ENCODE measurements at places on chromosomes 7 and 10.
A peak's percentile ranks its signal among the peaks of the same experiment; 100 is the strongest.

DNA sequence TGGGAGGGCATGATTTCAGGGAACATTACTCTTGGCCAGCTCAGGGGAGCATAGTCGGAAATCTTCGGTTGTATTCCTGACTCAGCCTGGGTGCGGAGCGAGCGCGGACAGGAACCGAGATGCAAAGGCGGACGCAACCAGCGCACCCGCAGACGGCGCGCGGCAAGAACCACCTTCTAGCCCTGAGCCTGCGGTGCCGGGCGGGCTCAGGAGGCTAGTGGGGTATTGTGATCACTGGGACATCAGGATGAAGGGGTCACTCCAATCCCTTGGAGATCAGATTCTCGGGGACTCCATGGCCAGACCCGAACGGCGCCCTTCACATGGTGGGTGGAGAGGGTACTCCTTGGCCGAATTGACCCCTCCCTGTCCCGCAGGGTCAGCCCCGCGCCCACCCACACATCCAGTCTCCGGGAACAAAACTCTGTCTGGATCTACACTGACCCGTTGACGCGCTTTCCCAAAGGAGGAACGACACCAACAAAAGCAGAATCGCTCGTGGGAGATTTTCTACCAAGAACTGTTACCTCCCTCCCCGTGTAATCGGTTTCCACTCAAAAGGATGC lies 730.5 kb downstream of the ZWINT start:
- no peak for DNase-seq

DNA sequence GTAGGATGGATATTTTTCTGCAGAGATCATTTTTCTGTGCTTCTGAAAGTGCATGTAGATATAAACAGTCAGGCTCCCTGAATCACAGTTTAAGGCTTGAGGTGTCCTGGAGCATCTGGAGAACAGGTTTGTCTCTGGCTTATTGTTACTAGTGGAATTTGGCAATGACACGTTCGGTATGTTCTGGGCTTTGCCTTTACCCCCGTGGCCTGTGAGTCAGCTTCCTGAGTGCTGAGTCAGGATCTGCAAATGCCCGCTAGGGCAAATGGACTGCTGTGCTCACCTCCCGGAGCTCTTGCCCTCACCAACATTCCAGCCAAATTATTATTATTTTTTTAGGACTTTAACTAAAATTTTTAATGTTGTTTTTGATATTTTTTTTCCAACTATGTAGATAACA lies 192.5 kb upstream of the PRSS1 start:
- peak; percentile 98 for DNase-seq

DNA sequence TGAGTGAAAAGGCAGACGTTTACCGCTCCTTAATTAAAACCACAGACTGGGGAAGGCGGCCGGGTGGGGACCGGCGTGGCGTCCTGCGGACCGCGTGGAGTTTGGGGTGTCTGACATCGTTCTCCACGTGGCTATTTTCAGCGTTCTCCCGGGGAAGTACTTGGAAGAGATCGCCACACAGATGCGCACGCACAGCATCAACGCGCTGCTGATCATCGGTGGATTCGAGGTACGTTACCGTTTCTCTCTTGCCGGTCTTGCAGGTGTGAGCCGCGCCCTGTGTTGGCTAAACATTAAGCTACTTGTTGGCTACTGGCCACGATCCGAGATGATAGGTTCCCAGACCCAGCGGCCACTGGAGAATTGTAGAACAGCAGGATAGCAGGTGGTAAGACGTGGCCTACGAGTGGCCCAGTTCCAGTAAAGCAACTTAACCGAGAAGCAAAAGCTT lies 51.3 kb downstream of the PFKP start:
- no peak for DNase-seq

DNA sequence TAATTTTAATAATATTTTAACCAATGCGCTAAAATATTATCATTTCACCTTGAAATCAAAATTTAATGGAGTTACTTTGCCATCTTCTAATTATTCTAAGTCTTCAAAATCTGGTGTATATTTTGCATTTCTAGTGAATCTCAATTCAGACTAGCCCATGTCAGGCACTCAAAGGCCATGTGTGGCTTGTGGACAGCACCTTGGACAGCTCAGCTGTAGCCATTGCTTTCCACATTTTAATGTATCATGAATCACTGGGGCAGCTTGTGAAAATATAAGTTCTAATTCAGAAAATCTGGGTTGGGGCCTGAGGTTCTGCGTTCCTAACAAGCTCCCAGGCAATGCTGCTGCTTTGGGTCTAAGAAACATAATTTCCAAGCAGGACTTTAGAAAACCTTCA lies 57.2 kb downstream of the MGAM2 start:
- peak; percentile 51 for DNase-seq

GRCh38 chr10:51257511-51258248 lies 183.4 kb downstream of the PRKG1 start:
- peak; percentile 24 for DNase-seq

DNA sequence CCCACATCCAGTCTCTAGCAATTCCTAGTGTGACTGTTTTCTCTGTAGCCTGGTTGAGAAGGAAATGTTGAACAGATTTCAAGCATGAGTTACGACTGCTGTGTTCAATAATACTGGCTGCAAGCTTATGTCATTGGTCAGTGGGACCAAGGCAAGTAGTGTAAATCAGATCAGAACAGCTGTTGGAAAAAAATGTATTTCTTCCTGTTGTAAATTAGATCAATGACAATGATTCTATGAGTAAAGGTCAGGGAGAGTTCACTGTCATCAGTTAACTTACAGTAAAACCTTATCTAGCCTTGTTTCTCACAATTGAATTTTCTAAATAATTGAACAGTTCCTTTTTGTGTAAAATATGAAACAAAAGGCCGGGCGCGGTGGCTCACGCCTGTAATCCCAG lies 6.7 kb downstream of the OTUD1 start:
- no peak for DNase-seq

GRCh38 chr10:85610381-85611092 lies 756.1 kb downstream of the GRID1 start:
- no peak for DNase-seq

GRCh38 chr10:8640878-8641277 lies 586.4 kb downstream of the GATA3 start:
- DNase-seq = no peak

DNA sequence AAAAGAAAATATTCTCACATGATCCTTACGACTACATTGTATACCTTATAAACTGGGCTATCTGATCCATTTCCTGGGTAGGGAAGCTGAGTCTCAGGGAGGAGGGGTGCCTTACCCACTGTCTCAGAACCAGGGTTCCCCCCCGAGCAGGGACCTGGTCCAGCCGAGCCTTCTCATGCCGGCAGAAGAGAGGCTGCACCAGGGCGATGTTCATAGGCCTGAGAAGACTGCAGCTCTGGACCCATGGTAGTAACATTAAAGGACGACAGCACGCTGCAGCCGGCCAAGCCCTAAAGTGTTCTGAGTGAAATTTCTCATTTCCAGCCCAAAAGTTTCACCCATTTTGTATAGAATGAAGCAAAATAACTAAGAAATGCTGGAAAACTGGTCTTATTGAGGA lies 163.0 kb upstream of the TNS3 start:
- no peak for DNase-seq

DNA sequence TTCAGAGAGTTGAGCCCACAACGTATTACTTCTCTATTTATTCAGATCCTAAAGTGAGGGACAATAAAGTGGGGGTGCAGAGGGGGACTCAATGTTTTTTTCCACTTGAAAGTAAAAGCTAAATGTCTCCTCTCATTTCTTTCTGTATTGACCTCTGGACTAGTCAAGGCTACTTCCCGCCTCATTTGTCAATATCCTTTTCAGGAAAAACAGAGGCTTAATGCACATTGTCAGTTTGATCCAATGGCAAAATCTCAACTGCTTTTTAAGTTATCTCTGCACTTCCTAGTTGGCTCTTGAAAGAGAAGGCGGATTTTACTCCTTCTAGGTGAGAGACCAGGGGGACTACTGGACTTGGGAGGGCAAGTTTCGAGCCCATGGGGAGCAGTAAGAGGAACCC lies 56.4 kb downstream of the HIPK2 start:
- no peak for DNase-seq

DNA sequence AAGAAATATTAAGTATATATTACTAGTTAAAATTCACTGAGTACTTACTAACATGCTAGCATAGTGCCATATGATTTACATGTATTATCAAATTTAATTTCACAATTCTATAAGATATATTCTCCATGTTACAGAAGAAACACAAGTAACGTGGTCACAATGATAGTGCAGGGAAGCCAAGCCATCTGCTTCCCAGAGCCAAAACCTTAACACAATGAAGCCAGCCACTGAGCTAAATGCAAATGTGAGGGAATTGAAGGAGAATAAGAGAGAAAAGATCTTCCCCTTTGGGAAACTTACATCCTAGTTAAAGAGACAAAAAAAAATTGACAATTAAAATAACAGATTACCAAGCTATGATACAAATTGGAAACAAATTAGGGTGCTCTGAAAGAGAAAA lies 63.6 kb downstream of the ELAPOR2 start:
- no peak for DNase-seq

DNA sequence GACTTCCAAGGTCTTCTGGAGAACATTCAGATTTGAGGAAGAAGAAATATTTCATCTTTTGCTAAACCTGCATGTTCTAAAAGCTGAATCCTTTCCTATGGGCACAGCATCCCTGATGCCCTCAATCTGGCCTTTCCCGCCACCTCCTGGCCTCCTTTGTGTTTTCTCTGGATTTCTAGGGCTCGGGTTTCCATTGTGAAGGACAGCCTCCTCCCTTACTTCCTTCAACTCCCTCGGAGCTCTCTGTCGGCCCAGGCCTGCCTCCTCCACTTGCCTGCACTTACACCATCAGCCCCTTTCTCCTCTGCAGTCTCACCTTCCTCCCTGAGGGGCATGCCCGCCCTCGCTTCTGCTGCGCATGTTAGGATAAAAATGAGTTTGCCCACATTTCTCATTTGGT lies 75.4 kb downstream of the WIPF3 start:
- DNase-seq = no peak

- DNase-seq = no peak
Observed at GRCh38 chr7:100649826-100650565, 6.3 kb downstream of the ACTL6B start.

GRCh38 chr10:91880310-91880709 lies 29.0 kb downstream of the FGFBP3 start:
- no peak for DNase-seq

GRCh38 chr7:132773527-132773956 lies 197.3 kb upstream of the PLXNA4 start:
- peak; percentile 64 for DNase-seq

- DNase-seq = no peak
Observed at GRCh38 chr10:71804077-71804476, 30.8 kb upstream of the VSIR start.

GRCh38 chr7:47782792-47783191 lies 165.5 kb downstream of the PKD1L1 start:
- DNase-seq = no peak

DNA sequence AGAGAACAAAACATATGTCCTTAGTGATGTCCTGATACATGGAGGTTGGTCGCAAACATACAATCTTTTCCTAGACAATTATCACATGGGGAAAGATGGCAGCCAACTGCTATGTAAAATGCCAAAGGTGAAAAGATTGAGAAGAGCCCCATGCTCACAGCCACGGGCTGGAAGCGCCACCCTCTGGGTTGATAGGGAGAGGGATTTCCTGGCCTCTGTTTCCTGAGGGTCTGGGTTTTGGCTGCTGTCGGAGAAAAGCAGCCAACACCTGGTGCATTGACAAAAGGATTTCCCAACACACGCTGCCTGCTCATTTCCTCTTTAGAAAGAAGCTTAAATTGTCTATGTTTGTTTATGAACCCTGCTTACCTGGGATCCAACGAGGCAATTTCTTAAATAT lies 43.8 kb downstream of the ITIH5 start:
- DNase-seq = peak; percentile 12

- DNase-seq = no peak
Observed at GRCh38 chr7:99380823-99381663, 6.5 kb downstream of the ARPC1B start.

DNA sequence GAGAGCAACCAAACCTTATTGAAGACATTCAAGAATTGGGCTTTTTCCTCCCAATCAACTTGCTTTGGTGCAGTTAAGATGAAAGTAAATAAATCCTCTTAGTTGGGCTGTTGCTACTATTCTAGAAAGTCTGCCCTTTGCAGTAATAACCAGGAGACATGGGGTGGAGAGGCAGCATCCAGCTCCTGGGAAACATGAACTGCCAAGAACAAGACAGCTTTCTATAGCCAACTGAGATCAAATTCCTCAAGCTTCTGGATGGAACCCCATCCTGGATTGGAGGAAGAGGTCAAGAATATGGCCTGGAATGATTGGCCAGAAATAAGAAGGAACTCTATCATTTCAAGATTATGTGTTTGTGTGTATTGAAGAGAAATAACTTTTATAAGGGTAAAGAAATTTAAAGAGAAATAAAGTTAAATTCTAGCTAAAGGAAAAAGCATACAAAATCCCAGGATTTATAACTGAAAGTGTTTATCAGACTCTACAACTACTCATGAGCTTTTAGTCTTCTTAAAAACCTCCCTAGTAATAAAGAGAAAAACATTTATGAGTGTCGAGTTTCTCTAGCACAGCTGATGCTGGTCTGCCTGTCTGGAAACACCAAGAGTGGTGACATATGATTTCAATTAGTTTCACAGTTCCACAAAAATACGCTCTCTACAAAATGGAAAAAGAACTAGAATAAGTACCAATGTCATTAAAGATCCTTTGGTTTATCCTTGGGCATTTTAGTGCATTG lies 70.1 kb upstream of the COL1A2 start:
- peak; percentile 31 for DNase-seq

GRCh38 chr7:149220534-149220933 lies 18.9 kb upstream of the ZNF212 start:
- peak; percentile 56 for DNase-seq

DNA sequence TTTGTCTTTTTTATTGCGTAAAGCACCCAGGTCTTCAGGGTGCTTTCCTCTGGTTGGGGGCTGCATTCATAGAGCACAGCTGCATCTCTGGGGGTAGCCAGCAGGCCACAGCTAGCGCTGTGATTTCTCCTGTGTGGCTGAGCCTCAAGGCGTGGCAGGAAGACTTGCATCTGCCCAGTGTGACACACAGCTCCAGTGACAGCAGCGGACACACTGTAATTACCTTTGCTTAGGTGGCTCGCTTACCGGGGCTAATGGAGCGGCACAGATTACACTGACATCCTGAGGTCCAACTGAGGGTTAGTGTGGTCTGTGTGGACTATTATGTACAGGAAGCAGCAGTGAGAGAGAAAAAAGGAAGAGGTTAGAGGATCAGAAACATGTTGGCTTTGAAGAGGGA lies 27.1 kb downstream of the ABCB4 start:
- DNase-seq = no peak

DNA sequence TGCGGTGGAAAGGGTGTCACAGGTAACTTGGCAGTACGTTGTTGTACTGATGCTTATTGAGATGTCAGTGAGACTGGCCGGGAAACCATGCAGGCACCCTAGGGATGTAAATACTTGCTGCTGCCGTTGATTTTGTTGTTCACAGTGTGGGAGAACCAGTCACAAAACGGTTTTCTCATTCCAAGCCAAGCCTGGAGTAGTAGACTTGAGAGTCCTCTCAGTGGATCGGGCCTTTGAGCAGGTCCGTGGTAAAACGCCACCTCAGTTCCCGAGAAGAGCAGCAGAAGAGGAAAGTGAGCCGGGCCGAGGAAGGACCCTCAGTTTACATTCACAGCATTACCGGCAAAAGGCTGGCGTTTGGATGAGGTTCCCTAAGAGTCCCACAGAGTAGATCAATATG lies 1.1 kb downstream of the JAKMIP3 start:
- no peak for DNase-seq

All from cardiac fibroblast (primary cell).